ENCODE measurements at places on chromosomes 6 and 20. TPM values are rescaled to one million over a fixed set of nuclear protein-coding genes. Genes with fewer than 3 reads are reported as not detected.

GRCh38 chr6:11189865-11190624 is 42.4 kb downstream of the NEDD9 start:
- no peaks in the 10 kb centered on the region for H3K27me3 ChIP-seq
- no peak for DNase-seq
- no peak overlapping the region for H3K27ac ChIP-seq
- no peaks in the 10 kb centered on the region for H3K4me1 ChIP-seq

DNA sequence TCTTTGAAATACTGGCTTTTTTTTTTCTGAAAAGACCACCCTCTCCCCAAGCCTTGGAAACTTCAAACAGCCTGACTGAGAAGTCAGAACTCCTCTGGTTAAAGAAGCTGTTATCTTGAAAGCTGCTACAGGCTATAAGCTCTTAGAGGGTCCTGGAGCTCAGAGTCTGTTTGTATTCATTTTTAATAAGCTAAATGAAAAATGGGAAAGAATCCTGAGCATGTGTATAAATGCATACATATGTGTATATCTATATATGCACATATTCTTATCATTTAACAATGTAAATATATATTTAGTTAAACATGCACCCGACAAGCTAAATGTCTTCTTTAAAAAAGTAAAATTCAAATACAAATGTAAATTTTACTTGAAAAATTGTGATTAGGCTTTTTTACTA is 494.9 kb upstream of the POU3F2 start:
- no peaks in the 10 kb centered on the region for H3K36me3 ChIP-seq
- no peaks in the 10 kb centered on the region for H3K4me1 ChIP-seq
- DNase-seq, result no peak
- no peak overlapping the region for H3K27ac ChIP-seq
- no peak overlapping the region for H3K4me3 ChIP-seq

GRCh38 chr6:27812805-27813492 is 99.2 kb downstream of the OR2B2 start:
- H3K27ac ChIP-seq, result no peak overlapping the region
- no peaks in the 10 kb centered on the region for H3K36me3 ChIP-seq
- no peaks in the 10 kb centered on the region for H3K27me3 ChIP-seq
- DNase-seq, result no peak
- peaks cover 4% of the 10 kb centered on the region for H3K4me1 ChIP-seq
- no peak overlapping the region for H3K4me3 ChIP-seq

DNA sequence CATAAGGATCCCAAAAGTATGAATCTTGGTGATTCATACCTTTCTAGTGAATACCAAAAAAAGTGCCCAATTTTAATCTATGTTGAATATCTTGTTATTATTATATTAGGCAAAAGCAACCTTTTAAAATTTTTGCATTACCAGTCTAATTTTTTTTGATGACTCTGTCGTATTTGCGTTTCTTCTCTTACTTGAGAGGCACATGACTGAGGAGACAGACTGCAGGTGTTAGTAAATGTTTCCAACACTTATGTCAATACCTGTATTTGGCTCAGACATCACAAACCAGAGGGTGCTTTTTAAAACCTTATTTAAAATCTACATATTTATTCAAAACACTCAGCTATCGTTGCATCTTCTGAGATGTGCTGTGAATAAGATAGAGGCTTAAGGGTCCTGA is 27.1 kb downstream of the ID4 start:
- H3K36me3 ChIP-seq, result no peaks in the 10 kb centered on the region
- DNase-seq, result no peak
- no peak overlapping the region for H3K27ac ChIP-seq
- H3K27me3 ChIP-seq, result no peaks in the 10 kb centered on the region

COL11A2 gene
- 0.92 TPM for total RNA-seq

NOX3 gene
- total RNA-seq, result not detected

CRISP2 gene
- not detected for total RNA-seq

ANKRD66 gene
- total RNA-seq, result 0.50 TPM

TCF15 gene
- total RNA-seq, result 0.33 TPM

JPH2 gene
- 0.48 TPM for total RNA-seq
